ENCODE measurements at places on chromosomes 7 and 10.

- DNase-seq = no peak
These were observed 4.1 kb upstream of the BMPER start for GRCh38 chr7:33901199-33901598.

- no peak for DNase-seq
These were observed 80.8 kb downstream of the FOXL3 start for GRCh38 chr7:370775-371118.

- DNase-seq = peak; percentile 52
These were observed 701.4 kb upstream of the COBL start for GRCh38 chr7:52017802-52018679.

DNA sequence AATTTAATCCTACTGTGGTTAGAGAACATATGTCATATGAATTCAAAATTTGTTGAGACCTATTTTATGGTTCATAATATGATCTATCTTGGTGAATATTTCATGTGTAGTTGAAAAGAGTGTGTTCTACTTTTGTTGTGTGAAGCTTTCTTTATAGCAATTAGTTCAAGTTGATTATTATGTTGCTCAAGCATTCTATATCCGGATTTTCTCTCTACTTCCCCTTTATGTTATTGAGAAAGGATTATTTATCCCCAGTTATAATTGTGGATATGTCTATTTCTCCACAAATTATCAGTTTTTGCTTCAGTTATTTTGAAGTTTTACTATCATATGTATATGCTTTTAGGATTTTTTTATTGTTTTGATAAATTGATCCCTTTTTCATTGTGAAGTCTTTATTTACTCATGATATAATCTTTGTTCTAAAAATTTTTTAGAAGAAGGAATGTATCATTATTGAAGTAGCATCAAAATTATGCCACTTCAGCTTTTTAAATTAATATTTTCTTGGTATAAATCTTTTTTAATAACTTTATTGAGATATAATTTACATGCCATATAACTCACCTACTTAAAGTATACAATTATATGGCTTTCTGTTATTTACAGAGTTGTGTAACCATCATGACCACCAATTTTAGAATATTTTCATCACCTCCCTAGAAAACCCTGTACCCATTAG lies 12.0 kb upstream of the MEST start:
- DNase-seq = no peak

GRCh38 chr10:35606430-35606829 lies 1.3 kb downstream of the GJD4 start:
- no peak for DNase-seq

- peak; percentile 71 for DNase-seq
These were observed 105.8 kb downstream of the GNAI1 start for GRCh38 chr7:80240265-80241025.

DNA sequence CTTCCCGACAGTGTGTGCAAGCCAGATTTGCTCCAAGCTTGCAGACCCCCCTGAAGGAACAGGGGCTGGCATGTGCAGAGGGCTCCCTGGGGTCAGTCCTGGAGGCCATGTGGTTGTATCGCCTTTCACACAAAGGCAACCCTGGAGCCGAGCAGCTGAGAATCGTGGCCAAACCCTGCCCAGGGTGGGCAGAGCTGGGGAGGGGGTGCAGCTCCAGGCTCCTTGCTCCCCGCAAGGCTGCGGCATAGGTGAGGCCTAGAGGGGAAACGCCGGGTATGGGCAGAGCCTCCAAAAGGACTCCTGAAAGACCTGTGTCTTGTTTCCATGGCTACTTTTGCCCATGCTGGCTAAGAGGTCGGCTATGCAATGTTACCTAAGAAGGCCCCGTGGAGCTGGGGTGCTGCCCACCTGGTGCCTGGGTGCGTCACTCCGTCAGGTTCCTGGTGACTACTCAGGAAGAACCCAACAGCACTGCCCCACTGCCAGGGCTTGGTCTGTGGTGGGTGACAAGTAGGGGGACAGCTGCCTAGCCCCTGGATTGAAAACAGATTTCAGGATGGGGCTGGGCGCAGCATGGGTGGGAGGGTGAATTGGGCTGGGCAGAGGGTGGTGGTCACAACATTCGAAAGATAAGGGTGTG lies 171.0 kb upstream of the SHH start:
- DNase-seq = no peak

GRCh38 chr7:85602196-85602595 lies 415.3 kb upstream of the SEMA3D start:
- DNase-seq = no peak

- peak; percentile 11 for DNase-seq
These were observed 23.6 kb upstream of the VPS41 start for GRCh38 chr7:38932509-38933168.

- peak; percentile 13 for DNase-seq
These were observed 56.4 kb upstream of the NPS start for GRCh38 chr10:127492607-127493250.

- DNase-seq = peak; percentile 77
These were observed 135.6 kb downstream of the ATE1 start for GRCh38 chr10:121792198-121792597.

- no peak for DNase-seq
These were observed 872.6 kb upstream of the SORCS1 start for GRCh38 chr10:108037061-108037460.

GRCh38 chr10:74293686-74294371 lies 142.8 kb downstream of the ADK start:
- peak; percentile 63 for DNase-seq

- DNase-seq = no peak
These were observed 139.6 kb upstream of the SORCS3 start for GRCh38 chr10:104501449-104501848.

- no peak for DNase-seq
These were observed 7.8 kb downstream of the EBF3 start for GRCh38 chr10:129956286-129956670.

- DNase-seq = no peak
These were observed 6.1 kb downstream of the RELN start for GRCh38 chr7:103983201-103983977.
